Activated T-cell treated with anti-CD3 and anti-CD28 coated beads, Interleukin-2, amount 50 U/mL, for 48 hours (primary cell): ENCODE measurements at places on chromosomes 12 and 14.

DNA sequence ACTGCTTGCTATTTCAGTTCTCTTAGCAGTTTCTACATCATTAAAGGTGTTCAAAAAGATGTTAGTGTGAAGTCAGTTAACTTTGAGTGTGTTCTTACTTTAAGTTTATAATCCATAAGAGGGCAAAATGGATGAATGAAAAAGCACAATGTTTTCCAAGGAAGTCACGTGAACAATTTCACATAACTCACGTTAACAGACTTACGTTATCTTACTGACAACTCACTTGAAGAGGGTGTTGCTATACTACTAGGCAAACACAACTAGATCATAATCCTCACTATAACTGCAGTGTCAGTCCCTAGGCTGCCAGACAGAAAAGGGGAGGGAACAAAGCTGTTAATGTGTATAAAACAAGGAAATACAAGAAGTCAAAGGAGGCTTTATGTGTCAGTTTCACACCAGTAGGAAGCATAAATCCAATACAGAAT is 6.4 kb downstream of the SLC2A13 start:
- DNase-seq, result no peak

DNA sequence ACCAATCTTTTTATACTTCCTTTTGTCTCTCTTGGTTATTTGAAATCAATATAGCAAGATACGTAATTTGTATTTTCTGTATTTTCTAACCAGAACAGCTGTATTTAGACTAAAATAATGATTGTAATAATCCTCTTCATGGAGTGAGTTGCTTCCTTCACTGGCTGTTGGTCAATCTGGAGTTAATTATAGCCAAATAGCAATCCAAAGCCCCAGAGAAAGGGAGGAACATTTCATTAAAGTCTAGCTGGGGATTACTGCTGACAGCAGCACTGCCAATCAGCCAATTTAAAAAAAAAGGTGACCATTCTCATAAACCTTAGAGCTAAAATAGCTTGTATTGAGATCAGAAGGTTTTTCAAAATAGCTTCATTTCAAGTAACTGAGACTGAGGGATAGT is 118.0 kb downstream of the TRHDE start:
- DNase-seq, result no peak

- DNase-seq, result no peak
Observed at GRCh38 chr14:73244541-73245290, 7.4 kb downstream of the PAPLN start.

DNA sequence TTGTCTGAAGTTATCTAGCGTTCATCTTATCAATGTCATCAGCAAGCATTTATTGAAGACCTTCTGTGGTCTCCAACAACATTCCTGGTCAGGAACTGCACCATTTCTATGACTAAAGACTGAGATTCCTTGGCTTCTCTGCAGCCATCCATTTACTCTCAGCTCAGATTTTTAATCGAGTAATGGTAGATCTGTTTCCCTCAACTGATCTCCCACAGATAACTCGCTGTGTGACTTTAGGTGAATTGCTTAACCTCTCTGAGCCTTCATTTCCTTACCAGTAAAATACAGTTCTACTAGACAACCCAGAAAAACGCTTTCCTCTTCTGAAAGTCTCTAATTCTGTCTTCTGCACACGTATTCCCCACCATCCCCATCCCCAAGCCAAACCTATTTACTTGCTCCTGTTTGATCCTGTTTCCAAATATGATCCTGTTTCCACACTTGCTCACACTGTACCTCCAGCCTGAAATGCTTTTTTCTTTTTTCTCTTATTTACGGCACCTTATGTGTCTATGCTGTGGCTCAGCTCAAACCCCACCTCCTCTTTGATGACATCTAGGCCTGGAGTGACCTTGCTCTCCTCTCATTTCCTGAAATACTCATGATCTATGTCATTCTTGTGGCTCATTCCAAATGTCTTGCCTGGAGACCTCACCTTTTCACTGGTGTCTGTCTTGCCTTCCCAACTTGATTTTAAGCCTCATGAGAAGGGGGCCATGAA is 21.8 kb downstream of the PLXNC1 start:
- no peak for DNase-seq

GRCh38 chr14:100844082-100844408 is 18.1 kb downstream of the MEG3 start:
- no peak for DNase-seq

DNA sequence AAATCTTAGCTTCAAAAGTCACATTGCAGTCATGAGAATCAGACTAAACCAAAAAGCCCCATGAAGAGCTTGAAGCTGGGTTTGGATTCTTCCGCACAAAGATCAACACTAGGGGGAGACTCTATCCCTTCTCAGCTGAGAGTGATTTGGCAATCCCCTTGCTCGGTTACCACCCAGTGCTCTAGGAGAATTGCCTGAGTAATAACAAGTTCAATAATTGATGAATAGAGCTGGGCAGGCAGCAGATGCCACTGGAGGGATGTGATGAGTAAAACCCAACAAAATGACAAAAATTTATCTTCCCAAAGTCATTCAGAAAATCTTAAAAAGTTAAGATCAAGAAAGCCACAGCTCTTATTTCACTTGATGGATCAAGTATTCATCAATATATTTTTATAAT is 185.6 kb upstream of the ARID2 start:
- DNase-seq, result peak; percentile 25

GRCh38 chr12:73531752-73532151 is 1005.9 kb upstream of the ATXN7L3B start:
- DNase-seq, result no peak

GRCh38 chr14:94382099-94382715 is 6.2 kb downstream of the SERPINA1 start:
- no peak for DNase-seq

- DNase-seq, result no peak
Observed at GRCh38 chr12:105485321-105485910, 154.9 kb downstream of the C12orf75 start.

DNA sequence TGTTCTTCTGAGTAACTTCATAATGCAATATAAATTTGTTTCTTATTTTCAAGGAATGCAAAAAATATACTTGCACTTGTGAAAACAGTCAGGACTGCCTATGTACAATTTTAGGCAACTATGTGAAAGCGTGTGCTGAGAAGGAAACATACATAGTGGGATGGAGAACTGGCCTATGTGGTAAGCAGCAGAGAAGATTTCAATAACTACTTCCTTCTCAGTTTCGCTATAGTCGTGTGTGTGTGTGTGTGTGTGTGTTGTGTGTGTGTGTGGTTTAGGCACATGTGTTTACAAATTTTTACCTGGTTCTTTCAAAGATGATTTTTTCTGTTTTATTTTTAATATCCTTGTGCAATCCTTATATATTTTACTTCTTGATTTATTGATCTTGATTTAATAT is 211.8 kb downstream of the LRRK2 start:
- DNase-seq, result no peak
